Activated CD4-positive, alpha-beta T cell treated with anti-CD3 and anti-CD28 coated beads, Interleukin-2, amount 50 U/mL, for 4 hours (primary cell): ENCODE measurements at places on chromosomes 16 and 17.

- DNase-seq: no peak
These were observed 115.3 kb upstream of the SOX9 start for GRCh38 chr17:72005332-72006163.

DNA sequence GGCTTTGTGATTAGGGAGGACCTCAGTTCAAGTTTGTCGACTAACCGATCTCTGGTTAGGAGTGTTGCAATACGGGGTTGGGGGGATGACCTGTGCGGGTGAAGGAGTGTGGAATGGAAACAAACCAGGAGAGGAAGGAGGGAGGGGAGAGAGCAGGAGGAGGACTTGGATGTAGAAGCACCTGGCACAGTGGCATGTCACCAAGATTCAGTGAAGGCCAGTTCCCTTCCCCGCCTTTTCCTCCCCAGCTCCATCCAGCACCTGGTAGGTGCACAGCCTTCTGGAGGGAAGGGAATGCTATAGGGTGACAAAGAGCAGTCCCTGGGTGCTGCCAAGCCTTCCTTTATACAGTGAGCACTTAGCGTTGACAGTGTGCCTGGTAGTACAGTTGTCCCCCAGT, 107.4 kb upstream of the CRHR1 start:
- no peak for DNase-seq

GRCh38 chr16:74747716-74748615, 26.7 kb downstream of the FA2H start:
- no peak for DNase-seq

- DNase-seq: no peak
These were observed 13.3 kb downstream of the LRRC75A start for GRCh38 chr17:16478649-16479048.

- no peak for DNase-seq
These were observed 1.8 kb downstream of the SPECC1 start for GRCh38 chr17:20010936-20011335.

DNA sequence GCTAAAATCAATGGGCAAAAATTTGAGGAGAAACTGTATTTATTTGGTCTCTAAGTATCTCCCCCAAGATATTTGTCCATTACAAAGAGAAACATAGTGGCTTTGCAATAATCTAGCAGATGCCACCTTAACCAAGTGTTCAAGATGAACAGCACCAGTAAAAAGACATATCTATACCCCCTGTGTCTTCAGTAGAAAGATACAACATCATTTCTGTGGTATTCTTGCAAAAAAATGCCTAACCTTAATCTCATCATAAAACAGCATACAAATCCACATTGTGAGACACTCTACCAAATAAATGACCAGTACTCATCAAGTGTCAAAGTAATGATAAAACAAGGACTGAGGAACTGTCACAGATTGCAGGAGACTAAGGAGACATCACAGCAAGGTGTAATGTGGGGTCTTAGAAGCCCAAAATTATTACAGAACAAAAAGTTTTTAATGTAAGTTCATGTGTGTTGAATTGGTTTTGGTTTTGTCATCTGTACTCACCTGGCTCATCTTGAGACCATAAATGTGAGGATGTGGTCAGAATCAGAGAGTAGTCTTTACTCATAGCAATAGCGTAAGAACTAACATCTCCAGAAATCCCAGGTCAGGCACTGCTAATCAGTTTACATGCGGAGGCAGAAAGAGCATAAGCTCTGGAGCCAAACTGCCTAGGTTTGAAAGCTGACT, 77.2 kb downstream of the AATF start:
- no peak for DNase-seq

GRCh38 chr17:35730400-35731005, 936 bp upstream of the RASL10B start:
- no peak for DNase-seq

DNA sequence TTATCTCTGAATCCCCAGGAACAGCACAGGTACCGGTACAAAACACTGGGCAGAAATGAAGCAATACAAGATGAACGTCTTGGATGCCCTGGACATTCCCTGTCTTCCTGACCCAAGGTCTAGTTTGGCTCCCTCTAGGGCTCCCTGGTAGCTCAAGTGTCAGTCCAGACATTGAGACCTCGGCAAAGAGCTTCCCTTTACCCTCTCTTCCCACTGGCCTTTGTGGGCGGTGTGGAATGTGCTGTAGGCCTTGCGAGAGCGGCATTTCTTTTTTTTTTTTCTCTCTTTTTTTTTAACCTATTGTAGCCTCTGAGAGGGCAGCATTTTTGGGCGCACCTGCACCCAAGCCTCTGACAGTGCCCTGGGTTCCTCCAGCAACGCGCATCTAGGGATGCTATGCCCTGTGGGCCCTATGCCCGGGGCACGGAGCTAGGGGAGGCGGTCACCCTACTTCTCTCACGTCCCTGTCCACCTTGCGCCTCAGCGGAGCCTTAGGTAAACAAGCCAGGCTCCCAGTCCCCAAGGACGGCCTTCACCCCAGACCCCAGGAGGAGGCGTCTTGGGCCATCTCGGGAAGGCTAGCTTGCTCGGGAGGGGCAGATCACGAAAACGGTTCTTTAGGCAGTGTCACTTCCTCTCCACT, 1.2 kb upstream of the NFATC3 start:
- DNase-seq: no peak

DNA sequence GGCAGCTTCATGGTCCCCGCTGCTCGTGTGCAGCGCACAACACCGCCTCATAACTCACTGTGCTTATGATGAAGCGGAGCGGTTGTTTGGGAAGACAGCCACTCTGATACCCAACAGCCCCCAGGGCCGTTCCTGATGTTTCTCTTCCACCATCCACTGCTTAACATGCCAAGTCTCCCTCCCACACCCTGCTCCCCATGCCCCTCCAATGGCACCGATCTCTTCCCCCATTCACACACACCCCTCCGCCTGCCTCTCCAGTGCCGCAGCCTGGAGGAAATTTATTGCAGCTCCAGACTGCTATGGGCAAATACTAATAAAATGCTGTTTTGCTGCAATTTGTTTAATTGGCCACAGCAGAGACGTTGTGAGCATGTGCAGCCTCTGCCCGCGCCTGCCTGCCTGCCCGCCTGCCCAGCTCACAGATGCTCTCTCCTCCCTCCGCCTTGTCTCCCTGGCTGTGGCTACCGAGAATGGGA, 80.3 kb upstream of the LHX1 start:
- DNase-seq: no peak

- DNase-seq: no peak
These were observed 6.6 kb upstream of the SLC12A3 start for GRCh38 chr16:56858374-56858773.

GRCh38 chr16:88539652-88540345, 30.4 kb upstream of the ZC3H18 start:
- no peak for DNase-seq

DNA sequence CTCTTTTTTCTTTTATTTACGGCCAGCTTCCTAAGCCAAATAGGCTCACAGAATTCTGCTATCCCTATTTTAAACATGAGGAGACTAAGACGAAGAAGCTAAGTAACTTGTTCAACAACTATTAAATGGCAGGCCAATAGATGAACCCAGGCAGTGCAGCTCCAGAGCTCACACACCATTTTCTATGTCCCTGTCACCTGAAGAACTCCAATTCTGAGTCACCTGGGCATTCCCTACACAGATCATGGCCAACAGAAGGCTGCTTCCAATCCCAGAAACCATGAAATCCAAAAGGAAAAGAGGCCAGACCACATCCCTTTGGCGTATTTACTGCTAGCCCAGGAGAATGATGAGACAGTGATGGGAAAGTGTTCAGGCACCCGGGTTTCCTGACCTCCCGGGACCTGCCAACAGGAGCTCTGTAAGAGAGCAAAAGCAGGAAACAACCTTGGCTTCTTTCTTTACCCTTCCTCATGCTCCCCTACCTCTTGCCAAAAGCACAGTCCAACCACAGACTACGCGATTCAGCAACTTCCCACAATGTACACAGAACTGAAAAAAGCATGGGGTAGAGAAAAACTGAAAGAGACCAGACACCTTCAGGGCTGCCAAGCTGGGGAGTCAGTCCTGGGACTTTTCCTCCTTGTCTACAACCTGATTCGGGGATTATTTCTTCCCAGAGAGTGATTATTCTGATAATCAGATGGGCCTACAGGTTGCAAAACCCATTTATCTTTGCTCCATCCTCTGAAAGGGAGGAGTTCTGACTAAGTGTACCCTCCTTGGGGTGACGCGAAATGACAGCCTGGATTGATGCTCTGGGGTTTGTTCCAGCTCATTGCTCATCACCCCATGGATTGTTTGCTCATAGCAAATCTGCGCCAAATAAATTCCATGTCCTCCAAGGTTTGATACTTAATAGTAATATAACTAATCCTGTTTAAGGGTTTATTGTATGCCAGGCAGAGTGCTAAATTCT, 47.8 kb upstream of the HAS3 start:
- no peak for DNase-seq

- DNase-seq: no peak
These were observed 99.7 kb downstream of the CBLN1 start for GRCh38 chr16:49181791-49182518.

- no peak for DNase-seq
These were observed 302.7 kb upstream of the PMFBP1 start for GRCh38 chr16:72474501-72475123.

DNA sequence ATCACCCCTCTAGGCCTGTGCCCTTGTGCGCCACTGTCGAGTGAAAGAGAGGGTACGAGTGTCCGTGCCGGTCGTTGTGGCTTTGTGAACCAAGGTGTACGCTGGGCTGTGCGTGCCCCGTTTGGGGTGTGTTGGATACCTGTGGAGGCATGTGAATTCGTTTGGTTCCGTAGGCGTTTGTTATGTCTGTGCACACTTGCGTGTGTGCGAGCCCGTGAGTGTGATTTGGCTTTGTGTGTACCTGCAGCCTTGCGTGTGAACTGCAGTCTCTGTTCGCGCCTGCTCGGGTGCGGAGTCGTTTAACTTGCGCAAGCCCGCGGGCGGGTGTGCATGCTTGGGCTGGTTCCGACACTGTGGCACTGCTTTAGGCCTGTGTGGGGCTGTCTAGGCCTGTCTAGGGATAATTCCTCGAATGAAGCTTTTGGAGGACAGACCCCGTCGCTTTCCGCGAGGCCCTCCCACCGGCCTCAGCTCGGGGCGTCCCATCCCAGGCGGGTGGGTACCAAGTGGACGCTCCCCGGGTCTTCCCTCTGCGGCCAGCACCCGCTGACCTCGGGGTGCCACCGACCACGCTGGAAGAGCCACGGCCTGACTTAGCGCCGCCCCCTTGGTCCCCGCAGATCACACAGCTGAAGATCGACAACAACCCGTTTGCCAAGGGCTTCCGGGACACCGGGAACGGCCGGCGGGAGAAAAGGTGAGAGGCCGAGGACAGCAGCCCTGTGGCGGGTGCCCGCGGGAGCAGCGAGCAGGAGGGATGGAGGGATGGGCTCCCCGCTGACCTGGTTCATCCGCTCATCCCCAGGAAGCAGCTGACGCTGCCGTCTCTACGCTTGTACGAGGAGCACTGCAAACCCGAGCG, 4.4 kb downstream of the TBX2 start:
- no peak for DNase-seq

DNA sequence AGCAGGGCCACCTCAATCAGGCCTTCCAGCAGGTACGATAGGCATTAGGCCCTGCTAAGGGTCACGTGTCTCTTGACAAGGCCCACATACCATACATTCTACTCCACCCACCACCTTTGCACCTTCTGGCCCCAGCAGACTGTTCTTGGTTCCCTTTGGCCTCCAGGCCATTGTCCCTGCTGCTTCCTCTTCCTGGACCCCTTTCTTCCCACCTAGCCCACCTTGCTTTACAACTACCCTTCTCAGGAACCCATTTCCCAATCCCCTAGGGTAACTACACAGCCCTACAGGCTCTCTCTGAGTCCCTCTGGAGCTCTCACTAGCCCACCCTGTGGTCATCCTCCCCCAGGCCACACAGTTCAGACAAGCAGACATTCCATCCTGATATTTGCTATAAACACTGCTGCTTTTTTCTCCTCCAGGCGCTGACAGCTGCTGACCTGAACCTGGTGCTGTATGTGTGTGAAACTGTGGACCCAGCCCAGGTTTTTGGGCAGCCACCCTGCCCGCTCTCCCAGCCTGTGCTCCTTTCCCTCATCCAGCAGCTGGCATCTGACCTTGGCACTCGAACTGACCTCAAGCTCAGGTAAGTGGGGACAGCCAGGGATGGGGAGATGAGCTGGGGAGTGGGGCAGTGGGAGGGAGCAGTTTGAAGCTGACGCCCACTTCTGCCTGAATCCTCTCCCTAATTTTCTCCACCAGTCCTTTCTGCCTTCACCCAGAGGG, 1.4 kb upstream of the NRN1L start:
- DNase-seq: no peak

GRCh38 chr16:23254338-23254737, 47.8 kb upstream of the SCNN1B start:
- no peak for DNase-seq

GRCh38 chr17:67818110-67819002, 6.9 kb upstream of the BPTF start:
- DNase-seq: no peak

- no peak for DNase-seq
These were observed 23.9 kb upstream of the CCL1 start for GRCh38 chr17:34386697-34387550.

- DNase-seq: no peak
These were observed 66.4 kb downstream of the NDEL1 start for GRCh38 chr17:8502126-8502525.

- no peak for DNase-seq
These were observed 20.1 kb downstream of the CCDC102A start for GRCh38 chr16:57516176-57516725.

- no peak for DNase-seq
These were observed 94.7 kb upstream of the TNRC6C start for GRCh38 chr17:77863814-77864161.

- DNase-seq: no peak
These were observed 543 bp downstream of the TMUB2 start for GRCh38 chr17:44187131-44187899.

DNA sequence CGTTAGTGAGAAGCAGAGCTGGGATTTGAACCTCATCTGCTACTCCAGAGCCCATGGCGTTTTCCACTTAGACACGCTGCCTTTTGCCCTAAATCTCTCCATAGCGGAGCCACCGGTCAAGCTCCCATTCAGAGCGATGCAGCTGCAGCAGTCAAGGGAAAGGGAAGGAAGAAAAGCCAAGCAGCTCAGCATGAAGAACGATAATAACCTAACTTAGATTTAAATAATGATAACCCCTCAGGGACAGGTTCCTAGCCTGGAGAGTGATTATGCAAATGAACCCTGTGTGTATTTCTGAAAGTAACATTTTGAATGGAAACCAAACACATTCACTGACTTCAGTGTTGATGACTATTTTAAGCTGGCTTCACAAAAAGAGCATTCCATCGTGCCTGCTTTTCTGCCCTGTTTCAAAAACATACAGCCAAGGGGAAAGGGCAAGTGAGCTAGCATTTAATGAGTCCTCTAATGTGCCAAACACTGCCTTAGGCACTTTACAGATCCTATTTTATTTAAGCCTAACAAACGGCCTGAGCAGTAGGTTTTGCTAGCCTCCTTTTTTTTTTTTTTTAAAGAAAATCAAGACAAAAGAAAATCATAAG, 798.3 kb downstream of the CDH8 start:
- DNase-seq: no peak

- DNase-seq: no peak
These were observed 40.3 kb downstream of the CYTH1 start for GRCh38 chr17:78741644-78742284.

GRCh38 chr17:32780721-32781120, 96.2 kb downstream of the MYO1D start:
- no peak for DNase-seq

GRCh38 chr17:80569924-80570323, 25.3 kb downstream of the RPTOR start:
- DNase-seq: no peak
